PC-9 (cell line): ENCODE measurements at places on chromosomes 16 and 17. TPM values are rescaled to one million over a fixed set of nuclear protein-coding genes. Genes with fewer than 3 reads are reported as not detected.
A peak's percentile ranks its signal among the peaks of the same experiment; 100 is the strongest.

CD300LB gene
- total RNA-seq, result not detected in 2 replicates

PLEKHH3 gene
- 22.5 and 32.2 TPM in 2 replicates for total RNA-seq

GRCh38 chr17:43334738-43335402 is 63.9 kb upstream of the ARL4D start:
- H3K4me1 ChIP-seq, result peaks cover 7% of the 10 kb centered on the region; the same call in 1 of the 2 replicates
- no peak for DNase-seq
- no peaks in the 10 kb centered on the region for H3K36me3 ChIP-seq
- H3K4me3 ChIP-seq, result no peak overlapping the region
- no peaks in the 10 kb centered on the region for H3K27me3 ChIP-seq
- no peak overlapping the region for H3K27ac ChIP-seq

DNA sequence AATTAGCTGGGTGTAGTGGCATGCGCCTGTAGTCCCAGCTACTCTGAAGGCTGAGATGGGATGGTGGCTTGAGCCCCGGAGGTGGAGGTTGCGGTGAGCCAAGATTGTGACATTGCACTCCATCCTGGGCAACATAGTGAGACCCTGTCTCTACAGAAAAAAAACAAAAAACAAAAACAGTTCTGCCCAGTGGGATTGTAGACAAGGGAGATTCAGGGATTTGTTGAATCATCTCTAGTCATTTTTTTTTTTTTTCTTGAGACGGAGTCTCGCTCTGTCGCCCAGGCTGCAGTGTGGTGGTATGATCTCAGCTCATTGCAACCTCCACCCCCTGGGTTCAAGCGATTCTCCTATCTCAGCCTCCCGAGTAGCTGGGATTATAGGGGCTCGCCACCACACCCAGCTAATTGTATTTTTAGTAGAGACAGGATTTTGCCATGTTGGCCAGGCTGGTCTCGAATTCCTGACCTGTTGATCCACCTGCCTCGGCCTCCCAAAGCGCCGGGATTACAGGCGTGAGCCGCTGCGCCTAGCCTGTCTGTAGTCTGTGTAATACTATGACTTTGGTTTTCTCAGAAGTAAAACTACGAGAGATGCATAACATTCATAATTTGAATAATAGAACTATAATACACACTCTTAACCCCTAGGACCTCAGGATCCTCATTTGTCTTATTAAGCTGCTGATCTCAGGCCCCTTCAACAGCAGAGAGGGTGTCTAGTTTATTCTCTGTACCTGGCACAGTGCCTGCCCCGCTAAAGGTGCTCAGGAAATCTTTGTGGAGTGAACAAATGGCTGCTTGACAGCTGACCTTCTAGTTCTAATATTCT is 1.4 kb downstream of the TEN1 start:
- H3K36me3 ChIP-seq, result no peaks in the 10 kb centered on the region
- peak overlapping the region; percentile 87 for H3K27ac ChIP-seq
- H3K4me1 ChIP-seq, result peaks cover 73% of the 10 kb centered on the region

GRCh38 chr16:87840271-87840978 is 28.9 kb downstream of the SLC7A5 start:
- no peak overlapping the region for H3K4me3 ChIP-seq
- H3K27ac ChIP-seq, result no peak overlapping the region
- H3K4me1 ChIP-seq, result no peaks in the 10 kb centered on the region

GRCh38 chr16:86429663-86430062 is 80.7 kb upstream of the FOXF1 start:
- no peaks in the 10 kb centered on the region for H3K4me1 ChIP-seq
- no peak overlapping the region for H3K27ac ChIP-seq
- H3K27me3 ChIP-seq, result peaks cover 100% of the 10 kb centered on the region
- no peak for DNase-seq
- H3K4me3 ChIP-seq, result no peak overlapping the region
- no peaks in the 10 kb centered on the region for H3K36me3 ChIP-seq

DNA sequence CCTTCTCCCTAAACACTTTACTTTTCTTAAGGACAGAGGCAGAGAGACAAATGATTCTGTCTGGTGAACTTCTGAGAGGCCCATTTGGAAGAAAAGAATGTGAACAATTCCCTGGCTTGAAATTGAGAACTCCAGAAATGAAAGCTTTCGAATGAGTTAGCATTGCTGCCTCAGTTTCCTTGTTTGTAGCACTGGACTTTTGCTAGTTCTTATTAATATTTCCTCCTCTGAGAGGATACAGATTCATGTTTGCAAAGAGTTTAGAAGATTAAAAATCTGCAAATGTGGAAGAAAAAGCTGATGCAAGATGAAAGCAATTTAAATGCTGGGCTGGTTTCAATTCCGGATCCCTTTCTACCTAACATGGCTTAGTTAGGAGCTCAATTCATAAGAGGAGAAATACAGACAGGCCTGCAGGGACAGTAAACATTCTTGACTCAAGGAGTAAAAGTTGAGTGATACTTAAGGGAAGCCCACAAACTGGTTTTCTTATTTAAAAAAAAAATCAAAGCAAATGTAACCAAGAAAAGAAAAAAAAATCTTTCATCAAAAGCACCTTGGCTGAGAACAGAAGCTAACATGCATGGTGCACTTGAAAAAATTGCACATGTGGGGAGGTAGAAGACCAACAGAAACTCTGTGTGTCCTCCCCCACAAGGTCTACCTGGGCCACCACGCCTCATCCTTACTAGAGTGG is 27.1 kb downstream of the HNF1B start:
- peaks cover 22% of the 10 kb centered on the region for H3K4me1 ChIP-seq
- H3K4me3 ChIP-seq, result no peak overlapping the region
- no peaks in the 10 kb centered on the region for H3K27me3 ChIP-seq
- DNase-seq, result no peak
- peak overlapping the region; percentile 62 for H3K27ac ChIP-seq

CBFA2T3 gene
- 0.88 and 1.0 TPM in 2 replicates for total RNA-seq

GRCh38 chr17:30199600-30199999 is 35.9 kb downstream of the SLC6A4 start:
- no peaks in the 10 kb centered on the region for H3K27me3 ChIP-seq
- DNase-seq, result no peak
- H3K36me3 ChIP-seq, result no peaks in the 10 kb centered on the region
- no peaks in the 10 kb centered on the region for H3K4me1 ChIP-seq

CDRT4 gene
- total RNA-seq, result 11.0 and 17.9 TPM in 2 replicates

DNA sequence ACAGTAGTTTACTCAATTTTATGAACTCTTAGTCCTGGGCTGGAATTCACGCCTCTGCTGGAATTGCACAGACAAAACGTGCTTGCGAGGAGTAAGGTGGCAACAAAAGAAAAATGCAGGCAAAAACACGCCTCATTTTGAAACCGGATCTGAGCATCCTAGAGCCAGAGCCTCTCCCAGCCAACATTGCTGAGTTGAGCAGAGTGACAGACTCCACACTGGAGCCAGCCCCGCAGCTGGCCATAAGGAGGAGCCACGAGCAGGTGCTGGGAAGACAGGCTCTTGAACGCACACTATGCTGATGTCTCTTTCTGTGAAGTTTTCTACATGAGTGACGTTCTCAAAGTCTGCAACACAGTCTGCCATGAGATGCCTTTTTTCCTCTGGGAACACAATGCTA is 14.6 kb upstream of the HSBP1 start:
- H3K4me1 ChIP-seq, result no peaks in the 10 kb centered on the region
- H3K27ac ChIP-seq, result no peak overlapping the region
- DNase-seq, result no peak
- no peak overlapping the region for H3K4me3 ChIP-seq
- peaks cover 75% of the 10 kb centered on the region for H3K27me3 ChIP-seq
- H3K36me3 ChIP-seq, result no peaks in the 10 kb centered on the region

ACE gene
- total RNA-seq, result 0.76 and 1.4 TPM in 2 replicates

- no peak for DNase-seq
- H3K4me3 ChIP-seq, result peak overlapping the region; percentile 33; the same call in 1 of the 2 replicates
- H3K27ac ChIP-seq, result no peak overlapping the region
- no peaks in the 10 kb centered on the region for H3K27me3 ChIP-seq
- no peaks in the 10 kb centered on the region for H3K4me1 ChIP-seq
Measured at GRCh38 chr16:89256651-89257254, 39.2 kb downstream of the ZNF778 start.

- no peaks in the 10 kb centered on the region for H3K36me3 ChIP-seq
- no peak overlapping the region for H3K27ac ChIP-seq
- H3K27me3 ChIP-seq, result no peaks in the 10 kb centered on the region
- peaks cover 11% of the 10 kb centered on the region for H3K4me1 ChIP-seq
Measured at GRCh38 chr17:48391444-48391843, 38.6 kb downstream of the SKAP1 start.

DNA sequence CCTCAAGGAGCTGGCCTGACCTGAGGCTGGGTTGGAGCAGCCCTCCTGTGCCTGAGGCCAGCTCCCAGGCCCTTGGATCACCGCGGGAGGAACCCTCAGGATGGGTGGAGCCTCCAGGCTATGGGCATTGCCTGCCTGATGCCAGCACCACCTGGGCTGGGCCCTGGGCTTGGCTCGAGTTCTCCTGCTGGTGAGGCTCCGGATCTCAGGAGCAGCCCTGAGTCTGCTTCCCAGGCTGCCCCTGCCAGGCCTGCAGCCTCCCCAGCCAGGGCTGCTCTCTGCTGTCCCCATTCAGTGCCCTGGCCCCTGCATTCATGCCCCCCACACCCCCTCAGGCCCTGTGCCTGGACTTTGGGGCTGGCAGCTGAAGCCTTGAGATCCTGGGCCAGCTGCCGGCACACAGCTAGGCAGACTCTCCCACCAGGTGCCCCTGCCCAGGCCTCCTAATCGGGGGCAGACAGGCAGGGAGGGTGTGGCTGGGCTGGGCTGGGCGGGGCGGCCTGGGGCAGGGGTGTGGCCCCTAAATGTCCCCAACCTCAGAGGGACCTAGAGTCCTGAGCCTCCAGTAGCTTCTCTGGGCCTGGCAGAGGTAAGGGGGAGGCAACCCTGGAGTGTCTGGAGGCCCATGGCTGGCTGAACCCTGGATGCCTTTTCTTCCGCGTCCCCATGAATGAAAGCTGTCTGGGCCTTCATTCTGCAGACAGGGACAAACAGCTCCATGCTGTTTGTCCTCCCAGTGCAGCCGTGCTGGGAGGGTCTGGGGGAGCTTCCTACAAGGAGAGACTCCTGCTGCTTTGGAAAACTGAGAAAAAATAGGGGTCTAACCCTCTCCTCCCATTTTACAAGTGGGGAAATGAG is 1.1 kb upstream of the PIGQ start:
- no peak overlapping the region for H3K27ac ChIP-seq
- H3K4me1 ChIP-seq, result peaks cover 11% of the 10 kb centered on the region
- no peaks in the 10 kb centered on the region for H3K27me3 ChIP-seq
- peak; percentile 58 for DNase-seq
- H3K36me3 ChIP-seq, result no peaks in the 10 kb centered on the region

DNA sequence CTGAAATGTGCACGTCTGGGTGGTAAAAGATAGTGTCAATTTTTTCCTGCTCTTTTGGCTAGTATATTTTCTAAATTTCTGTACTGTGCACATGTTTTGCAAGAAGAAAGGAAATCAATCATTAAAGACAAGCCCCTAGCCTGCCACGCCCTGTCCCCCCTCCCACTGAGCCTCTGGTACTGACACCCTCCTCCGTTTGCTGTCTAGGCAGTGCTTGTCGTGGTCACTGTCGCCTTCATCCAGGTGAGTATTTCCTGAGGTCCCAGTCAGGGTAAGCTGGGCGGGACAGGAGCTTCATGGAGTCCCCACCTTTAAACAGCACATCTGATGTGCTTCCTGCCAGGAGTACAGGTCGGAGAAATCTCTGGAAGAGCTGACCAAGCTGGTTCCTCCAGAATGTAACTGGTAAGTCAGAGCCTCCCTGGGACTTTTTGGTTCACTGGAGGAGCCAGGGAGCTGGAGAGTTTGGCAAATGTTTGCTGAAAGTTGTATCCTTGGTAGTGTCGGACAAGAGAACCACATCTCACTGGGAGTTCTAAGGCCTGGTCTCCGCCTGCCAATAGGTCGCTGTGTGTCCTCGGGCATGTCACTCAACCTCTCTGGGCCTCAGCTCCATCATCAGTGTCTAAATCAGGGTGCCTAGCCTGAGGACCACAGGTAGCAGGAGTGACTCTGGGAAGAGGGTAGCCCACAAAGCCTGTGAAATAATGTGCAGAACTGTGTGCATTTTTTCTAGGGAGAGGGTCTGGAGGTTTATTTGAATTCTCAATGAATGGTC is 42.2 kb downstream of the ATP2C2 start:
- H3K27ac ChIP-seq, result no peak overlapping the region
- no peaks in the 10 kb centered on the region for H3K36me3 ChIP-seq
- no peaks in the 10 kb centered on the region for H3K27me3 ChIP-seq
- no peaks in the 10 kb centered on the region for H3K4me1 ChIP-seq
- H3K4me3 ChIP-seq, result no peak overlapping the region

LGALS9B gene
- 6.5 and 9.8 TPM in 2 replicates for total RNA-seq
